SJSA1 (cell line): ENCODE measurements at places on chromosomes 6 and 20. TPM values are rescaled to one million over a fixed set of nuclear protein-coding genes. Genes with fewer than 3 reads are reported as not detected.

Gene ADGRB3
- not detected in 2 replicates for total RNA-seq

Gene LZTS3
- 3.9 and 6.1 TPM in 2 replicates for total RNA-seq

Gene EDN3
- total RNA-seq = not detected in 2 replicates

Gene GSTA3
- total RNA-seq = not detected in 2 replicates

Gene HUS1B
- 3.3 TPM in 1 of 2 replicates, not detected in the other for total RNA-seq

Gene RTN4IP1
- total RNA-seq = 9.1 and 12.8 TPM in 2 replicates

Gene BPIFA1
- not detected in 2 replicates for total RNA-seq

DNA sequence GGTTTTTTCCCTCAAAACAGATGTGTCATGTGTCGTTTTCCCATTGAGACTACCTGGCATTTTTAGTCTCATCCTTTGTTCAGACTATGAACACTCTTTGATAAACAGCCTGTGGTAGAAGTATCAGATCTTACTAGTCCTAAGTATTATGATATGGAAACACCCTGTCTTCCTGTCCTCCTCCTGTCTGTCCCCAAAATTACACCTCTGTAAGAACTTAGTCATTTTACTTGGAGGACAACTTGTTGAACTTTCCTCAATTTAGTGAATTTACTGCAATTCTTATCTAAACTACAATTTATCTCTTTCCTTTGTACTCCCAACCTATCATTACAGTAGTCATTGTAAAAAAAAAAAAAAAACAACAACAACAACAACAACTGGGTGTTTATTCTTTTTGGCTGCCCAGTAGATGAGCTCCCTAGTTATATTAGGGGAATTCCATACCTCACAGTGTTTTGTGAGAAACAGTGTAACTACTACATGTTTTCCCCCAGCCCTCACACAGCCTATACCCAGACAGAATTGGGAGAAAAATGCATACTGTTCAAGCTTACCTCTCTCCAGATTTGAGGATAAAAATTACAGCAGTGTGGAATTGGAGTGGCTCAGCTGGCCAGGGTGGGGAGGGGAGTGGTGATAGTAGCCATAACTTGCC, 18.5 kb upstream of the ERVFRD-1 start:
- no peak for DNase-seq

- DNase-seq = peak; percentile 66
Measured at GRCh38 chr20:59515013-59515905, 89.1 kb upstream of the PHACTR3 start.

DNA sequence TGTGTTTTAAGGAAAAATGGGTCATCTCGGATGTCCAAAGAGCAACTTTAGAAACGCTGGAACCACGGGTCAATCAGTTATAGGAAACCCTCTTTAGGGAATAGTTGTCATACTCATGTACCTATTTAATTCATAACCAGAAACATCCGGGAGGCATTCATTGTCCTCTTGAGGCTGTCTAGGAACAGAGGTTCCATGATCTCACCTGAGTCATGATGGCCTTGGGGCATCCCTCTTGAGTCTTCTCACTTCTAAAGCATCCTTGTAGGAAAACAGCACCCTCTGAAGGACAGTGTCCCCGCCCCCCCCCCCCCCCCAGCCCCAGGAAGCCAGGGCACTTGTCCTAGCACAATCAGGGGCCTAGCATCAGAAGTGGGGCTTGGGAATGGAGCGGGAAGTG, 46.3 kb upstream of the CDH4 start:
- DNase-seq = no peak

DNA sequence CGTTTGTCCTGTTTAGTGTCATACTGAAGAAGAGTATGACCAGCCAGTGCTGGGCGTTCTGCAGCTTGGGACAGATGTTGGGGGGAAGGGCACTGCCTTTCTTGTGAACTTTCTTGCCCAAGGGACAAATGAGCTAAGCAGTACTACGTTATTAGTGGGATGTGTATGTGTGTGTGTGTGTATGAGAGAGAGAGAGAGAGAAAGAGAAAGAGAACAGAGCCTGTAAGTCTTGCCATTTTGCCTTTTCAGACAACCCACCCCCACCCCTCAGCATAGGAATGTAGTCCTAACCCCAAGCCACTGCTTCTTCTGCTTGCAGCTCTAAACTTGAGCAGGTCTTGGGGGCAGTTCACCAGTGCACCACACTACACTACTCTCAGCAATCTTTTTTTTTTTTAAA, 45.5 kb downstream of the E2F3 start:
- DNase-seq = no peak

DNA sequence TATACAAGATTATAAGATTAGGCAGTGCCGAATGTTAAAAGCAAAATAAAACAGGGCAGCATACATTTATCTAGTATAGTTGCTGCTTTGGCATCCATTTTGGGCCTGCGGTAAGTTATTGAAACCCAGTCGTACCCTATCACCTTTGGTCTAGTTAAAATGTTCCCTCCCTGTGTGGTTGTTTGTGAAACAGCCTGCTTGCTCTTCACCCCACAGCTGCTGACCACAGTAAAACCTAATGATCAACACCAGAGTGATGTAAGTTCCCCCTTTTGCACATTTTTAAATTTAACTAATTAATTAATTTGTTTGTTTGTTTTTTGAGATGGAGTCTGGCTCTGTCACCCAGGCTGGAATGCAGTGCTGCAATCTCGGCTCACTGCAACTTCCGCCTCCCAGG, 50.3 kb upstream of the TXNDC5 start:
- no peak for DNase-seq

DNA sequence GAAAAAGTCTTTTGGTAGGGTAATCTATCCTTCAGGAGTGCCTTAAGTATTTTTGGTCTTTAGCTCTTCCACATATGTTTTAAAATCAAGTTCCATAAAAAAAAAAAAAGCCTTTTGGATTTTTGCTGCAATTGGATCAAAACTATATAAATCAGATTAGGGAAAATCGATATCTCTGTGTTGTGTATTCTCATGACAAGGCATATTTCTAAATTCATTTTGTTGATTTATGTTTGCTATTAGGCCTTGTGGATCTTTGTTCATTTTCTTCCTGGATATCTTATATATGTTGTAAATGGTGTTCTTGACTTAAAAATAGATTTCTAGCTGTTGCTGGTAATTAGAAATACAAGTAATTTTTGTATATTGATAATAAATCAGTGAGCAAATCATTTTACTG, 8.8 kb downstream of the HSF2 start:
- DNase-seq = no peak

- DNase-seq = peak; percentile 70
Measured at GRCh38 chr6:12601881-12602280, 114.7 kb upstream of the PHACTR1 start.

GRCh38 chr20:39576771-39577170, 614.6 kb downstream of the DHX35 start:
- DNase-seq = no peak

DNA sequence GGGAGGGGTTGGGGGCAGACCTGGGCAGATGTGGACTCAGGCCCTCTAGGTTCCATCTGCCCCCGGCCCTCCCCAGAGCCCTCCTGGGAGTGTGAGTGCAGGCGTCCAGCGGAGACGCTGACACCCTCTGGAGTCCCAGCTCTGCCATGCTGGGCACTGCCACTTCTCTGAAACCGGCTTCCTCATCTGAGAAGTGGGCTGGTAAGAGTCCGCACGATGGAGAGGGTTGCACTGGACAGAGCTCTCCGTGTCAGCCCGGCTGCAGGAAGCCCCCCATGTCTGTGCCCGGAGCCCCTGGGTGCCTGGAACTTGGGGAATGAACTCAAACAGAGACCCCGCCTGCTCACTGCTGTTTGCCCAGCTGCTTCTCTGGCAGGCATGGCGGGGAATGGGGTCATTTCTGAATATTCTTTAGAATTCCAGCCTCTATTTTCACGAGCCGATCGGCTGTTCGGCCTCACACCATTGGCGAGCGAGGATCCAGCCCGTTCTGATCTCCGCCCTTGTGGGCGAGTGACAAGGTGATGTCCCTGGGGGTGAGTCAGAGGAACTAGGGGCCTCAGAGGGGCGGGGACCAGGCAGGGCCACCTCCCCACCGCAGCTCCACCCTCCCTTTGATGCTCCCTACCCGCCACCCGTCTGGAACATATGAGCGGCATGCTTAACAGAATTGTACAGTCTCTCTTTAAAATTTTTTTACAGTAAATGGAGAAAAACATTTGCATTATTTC, 47.8 kb upstream of the GATA5 start:
- no peak for DNase-seq

- DNase-seq = no peak
Measured at GRCh38 chr6:111711476-111711875, 105.8 kb upstream of the TRAF3IP2 start.

DNA sequence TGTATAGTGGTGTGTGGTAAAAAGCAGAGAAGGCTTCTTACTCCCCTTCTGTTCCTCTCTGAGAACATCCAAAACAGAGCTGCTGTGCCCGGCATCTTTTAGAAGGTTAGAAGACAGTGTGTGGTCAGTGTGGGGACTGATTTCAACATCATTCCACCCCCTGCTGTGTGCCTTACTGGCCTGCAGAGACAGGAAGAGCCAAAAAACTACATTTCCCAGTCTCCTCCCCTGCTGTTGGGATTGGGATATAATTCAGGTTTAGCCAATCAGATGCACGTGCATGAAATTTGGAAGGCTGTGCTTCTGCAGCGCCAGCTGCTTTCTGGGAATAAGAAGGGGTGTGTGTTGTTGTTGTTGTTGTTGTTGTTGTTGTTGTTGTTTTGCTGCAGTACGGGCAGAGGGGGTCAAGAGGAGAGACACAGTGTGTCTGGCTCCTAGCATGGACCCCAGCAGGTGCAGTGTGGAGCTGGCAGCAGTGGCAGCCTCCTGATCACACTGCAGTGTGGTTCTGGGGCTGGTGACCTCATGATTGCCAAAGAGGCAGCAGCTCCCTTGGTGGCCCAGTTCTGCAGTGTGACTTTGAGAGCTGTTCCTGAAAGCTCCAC, 74.7 kb downstream of the MRPL14 start:
- no peak for DNase-seq

GRCh38 chr6:89775150-89775549, 44.4 kb downstream of the MDN1 start:
- no peak for DNase-seq

DNA sequence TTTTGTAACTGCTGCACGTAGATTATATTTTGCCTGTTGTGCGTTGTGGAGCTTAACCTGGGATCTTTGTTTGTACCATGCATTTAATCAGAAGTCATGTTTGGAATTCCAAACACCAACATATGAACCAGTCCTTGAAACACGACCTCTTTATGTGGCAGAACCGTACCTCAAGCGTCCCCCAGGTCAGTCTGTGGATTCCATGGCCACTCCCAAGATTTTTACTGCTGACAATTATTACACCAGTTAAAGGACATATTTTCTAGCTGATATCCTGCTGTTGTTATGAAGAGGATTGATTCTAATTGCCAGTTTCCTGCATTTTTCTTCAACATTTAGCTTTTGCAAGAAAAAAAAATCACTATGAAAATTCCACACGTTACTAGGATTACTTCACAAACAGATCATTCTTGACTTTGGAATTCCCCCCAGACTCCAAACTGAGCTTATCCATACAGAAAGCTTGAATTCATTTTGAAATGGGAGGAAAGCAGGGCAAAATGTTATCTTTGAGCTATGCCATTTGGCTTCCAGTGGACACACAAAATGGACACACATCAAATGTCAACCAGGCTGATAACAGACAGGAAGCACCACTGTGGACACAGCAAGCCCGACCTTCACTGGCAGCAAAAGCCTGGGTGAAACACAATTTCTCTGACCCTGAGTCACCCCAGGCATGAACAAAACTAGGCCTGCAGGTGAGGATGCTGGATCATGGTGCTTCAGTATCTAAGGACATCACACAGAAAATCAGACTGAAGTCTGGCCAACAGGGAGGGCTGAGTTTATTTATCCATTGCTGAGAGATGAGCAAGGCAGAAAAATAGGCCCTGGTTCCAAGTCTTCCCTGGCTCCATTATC, 542.9 kb upstream of the JAG1 start:
- peak; percentile 65 for DNase-seq
